GM13976 (cell line): ENCODE measurements at places on chromosomes 1 and 21.
A peak's percentile ranks its signal among the peaks of the same experiment; 100 is the strongest.

GRCh38 chr1:155182052-155182550, 8.5 kb downstream of the TRIM46 start:
- no peak for DNase-seq

DNA sequence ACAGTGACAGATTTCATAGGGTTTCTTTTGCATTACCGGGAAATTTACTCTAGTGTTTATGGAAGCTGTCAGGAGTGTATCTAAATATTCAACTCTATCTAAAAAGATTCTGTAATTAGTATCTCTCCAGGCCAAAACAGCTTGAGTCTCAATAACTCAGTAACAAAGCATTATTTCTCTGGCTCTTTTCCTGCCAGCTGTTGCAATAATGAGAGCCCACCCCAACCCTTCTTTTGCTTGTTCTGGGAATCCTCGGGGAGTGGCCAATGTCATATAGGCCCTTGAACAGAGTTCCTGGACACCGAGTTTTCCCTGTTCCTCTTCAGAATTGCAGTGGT, 120.1 kb upstream of the SGIP1 start:
- DNase-seq, result no peak

DNA sequence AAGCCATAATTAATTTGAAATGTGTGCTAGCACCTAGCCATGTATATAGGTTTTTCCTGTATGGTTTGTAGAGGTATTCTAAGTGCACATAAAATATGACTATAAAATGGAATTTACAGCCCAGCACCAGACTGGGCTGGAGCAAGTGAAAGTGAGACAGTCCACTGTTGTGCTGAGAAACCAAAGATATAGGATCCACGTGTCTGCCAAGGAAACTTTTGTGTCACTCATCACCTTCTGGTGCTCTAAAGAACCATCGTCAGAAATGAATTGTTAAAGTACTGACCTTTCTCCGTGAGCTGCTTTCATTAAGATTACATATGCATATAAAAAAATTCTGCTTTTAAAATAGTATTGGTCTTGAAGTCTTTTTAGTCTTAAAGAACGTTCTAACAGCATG, 141.0 kb upstream of the ZC3H11B start:
- DNase-seq, result no peak

DNA sequence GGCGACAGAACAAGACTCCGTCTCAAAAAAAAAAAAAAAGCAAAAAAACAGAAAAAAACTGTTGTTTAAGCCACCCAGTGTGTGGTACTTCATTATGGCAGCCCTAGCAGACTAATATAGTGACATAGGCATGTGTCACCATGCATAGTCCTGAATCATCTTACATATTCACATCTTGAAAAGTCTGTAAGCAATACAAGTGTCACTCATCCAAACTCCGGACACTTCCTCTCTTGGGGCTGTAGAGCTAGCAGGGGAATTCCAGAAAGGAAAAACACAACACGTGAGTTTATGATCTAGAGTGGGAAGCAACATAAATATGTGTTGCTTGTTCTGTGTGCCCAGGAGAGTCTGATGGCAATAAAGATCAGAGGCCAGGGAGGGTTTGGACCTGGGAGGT, 81.6 kb upstream of the KCNE2 start:
- DNase-seq, result no peak

- DNase-seq, result no peak
These were observed 12.6 kb downstream of the SH2D2A start for GRCh38 chr1:156804026-156804425.

DNA sequence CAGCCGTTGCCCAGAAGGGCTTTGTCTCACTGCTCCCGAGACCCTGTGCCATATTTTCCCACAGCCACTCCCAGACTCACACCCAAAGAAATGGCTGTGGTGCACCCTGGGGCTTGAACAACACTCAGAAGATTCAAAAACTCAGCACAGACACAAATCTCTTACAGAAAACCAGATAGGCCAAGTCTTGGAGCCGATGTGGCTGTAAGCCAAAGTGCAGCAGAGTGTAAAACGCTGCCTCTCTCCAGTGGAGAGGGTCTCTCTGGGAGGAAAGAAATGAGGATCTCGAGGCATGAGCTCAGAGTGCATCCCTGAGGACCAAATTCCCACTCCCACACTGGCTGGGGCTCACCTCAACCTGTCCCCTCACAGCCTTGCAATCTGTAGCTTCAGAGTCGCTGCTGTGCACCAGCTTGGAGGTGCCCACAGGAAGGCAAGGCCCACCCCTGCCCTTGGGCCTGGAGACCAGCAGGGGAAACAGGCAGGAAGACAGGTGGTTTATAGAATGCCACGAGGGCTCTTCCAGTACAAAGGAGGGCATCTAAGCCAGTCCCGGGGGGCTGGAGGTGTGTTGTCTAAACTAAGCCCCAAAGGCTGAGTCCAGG, 171.3 kb upstream of the AJAP1 start:
- DNase-seq, result no peak

DNA sequence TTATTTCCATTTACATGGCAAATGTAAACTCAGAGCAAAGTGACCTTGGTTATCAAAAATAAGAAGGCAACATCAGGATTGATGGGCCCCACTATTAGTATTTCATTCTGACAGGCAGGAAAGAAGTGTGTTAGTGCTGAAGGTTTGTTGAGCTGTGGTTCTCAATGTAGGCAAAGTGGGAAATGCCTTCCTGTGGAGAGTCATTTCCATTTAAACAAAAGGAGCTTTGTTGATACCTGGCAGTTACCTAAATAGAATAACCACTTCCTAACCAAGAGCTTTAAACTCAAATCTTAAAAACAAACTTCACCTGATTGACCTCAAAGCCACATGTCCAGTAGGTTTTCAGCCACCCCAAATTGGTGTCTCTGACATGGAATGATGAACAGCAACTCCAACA, 579.9 kb upstream of the BEND5 start:
- DNase-seq, result no peak

GRCh38 chr1:16073490-16074119, at the start of gene FAM131C:
Gene FAM131C (minus strand): TSS chr1:16073651. CDS start chr1:16073442, 209 bp downstream.
- peak; percentile 82 for DNase-seq

DNA sequence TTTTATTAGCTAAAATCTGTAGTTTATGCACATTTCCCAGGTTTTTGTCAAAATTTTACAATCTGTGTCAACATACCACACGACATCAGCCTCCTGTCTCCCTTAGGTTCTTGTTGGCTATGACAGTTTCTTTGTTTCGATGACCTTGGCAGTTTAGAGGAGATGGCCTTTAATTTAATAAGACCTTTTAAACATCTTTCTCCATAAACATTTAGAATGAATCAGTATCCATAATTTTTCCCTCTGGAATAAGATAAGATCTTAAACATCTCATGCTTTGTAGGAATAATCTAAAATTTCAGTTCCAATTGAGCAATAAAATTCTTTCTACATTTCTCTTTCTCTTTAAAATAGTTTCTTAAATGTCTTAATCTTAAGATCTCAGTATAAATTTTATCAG, 28.7 kb upstream of the DYRK1A start:
- no peak for DNase-seq

- DNase-seq, result no peak
These were observed 62.2 kb downstream of the OBSCN start for GRCh38 chr1:228270032-228270431.

GRCh38 chr21:19026911-19027310, 623.3 kb upstream of the TMPRSS15 start:
- DNase-seq, result no peak

DNA sequence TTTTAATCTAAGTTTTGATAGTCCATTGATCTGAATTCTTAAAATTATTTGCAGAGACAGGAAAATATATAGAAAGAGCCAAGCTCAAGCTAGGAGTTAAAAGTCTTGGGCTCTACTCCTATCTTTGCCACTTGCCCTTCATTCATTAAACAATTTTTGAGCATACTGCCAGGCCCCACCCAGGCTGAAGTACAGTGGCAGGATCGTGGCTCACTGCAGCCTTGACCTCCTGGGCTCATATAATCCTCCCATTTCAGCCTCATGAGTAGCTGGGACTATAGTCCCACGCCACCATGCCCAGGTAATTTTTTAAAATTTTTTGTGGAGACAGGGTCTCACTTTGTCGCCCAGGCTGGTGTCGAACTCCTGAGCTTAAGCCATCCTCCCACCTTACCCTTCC, 8.2 kb downstream of the TRMT13 start:
- DNase-seq, result no peak

DNA sequence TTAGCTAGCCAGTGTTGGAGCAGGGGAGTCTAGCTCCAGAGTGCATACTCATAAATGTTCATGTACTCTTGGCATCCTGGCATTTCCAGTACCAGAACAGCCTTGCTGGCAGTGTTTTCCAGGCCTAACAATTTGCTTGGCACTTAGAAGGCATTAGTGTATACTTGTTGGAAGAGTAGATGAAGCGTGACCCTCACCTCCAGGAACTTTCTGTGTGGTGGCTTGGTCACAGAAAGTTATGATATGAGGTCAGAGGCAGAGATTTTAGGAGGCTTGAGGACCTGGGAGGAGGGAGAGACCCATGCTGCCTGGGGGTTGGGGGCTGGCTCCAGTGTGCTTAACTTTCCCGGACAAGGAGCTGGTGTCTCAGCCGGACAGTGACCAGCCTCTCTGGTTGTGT, 52.7 kb upstream of the GCLM start:
- no peak for DNase-seq

DNA sequence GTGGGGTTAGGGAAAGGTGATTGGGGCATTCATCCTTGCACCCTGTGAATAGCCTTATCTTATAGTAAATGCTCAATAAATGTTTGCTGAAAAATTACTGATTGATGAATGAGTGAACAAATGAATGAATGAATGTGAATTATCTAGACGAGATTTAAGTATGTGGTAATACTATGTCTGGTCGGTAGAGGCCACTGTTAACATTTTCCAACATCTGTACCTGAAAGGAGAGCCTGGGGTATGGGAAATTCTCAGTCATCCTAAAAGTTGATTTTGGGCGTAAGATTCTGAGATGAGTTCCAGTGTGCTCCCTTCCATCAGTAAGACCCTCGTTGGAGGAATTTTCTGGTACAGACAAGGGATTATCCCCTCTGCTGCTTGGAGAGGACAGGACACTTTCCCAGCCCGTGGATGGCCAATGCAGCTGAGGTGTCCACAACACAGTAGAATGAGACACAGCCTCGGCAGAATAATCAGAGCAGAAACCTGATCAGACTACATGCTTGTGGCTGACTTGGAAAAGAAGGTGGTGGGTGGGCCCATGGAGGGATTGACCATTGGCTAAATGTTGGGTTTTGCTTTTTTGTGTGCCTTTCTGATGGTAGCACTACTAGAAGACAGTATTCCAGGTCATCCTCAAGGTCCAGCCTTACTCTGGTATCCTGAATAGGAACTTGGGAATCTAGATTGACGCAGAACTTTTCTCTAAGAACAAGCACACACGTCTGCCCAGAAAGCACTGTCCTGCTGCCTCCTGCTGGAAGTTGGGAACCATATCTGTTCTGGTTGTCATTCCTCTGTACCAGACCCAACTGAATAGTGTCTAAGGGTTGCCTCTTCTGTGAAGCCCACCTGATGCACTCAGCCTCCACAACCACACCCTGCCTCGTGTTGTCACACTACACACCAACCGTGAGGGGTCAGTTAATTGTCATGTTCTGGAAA, 262.0 kb downstream of the TNR start:
- no peak for DNase-seq

DNA sequence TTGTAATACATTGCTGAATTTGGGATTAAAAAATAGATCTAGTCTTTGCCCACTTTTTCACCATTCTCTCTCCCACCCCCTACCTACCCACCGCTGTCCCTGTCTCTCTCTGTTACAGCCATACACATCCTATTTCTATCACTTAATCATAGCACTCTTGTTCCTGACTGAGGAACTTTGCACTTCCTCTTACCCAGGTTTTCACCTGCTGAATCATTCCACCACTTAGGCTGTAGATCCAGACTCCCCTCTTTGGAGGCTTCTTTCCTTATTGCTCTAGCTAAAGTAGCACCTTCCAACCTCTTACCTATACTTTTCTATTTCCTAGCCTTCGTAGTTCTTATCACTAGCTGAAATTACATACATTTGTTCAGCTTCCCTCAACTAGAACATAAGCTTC, 59.6 kb downstream of the ATP6V1G3 start:
- DNase-seq, result no peak

DNA sequence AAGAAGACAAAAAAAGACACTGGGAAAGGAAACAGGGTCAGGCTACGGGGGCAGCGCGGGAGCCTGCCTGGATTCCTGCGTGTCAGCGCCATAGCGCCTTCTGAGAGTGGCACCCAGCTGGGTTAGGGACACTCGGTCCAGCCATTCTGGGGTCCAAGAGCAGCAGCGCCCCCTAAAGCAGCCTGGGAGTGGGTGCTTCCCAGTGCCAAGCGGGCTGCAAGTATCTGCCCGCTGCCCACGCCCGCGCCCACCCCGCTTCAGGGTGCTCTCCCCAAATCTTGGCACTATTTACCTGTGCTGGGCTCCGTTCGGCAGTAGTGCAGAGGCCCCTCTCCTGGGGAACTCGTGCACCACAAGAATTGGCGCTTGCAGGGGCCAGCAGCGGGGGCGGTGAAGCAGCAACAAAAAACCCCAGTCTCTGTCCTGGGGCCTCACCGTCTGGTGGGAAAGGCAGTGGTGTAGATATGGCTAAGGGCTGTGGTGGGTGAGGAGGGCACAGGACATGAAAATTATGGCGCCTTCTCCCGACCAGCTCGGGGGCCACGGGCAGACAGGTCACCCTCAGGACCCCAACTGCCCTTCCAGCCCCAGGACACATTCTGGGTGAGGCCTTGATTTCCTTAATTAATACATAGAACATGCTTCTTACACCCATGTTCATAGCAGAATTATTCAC, 24.1 kb upstream of the LBR start:
- peak; percentile 10 for DNase-seq

GRCh38 chr1:15965228-15965767, 10.6 kb downstream of the ZBTB17 start:
- no peak for DNase-seq

GRCh38 chr1:205537386-205538018, 33.0 kb downstream of the CDK18 start:
- no peak for DNase-seq

DNA sequence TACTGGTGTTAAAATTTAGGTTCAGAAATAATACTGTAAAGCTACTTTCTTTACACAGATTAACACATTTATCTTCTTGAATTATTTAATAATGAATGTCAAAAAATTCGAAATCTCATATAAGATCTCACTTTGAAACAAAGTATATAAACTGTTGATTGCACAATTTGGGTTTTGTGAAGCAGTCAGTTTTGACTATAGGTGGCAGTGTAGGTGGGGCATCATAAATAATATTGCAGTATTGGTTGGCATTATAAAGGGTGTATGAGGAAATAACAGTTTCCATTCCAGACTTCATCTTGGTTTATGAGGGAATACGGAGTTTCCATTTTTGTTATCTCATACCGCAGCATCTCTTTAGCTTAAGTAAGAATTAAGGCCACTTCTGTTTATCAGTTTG, 49.9 kb downstream of the SUCO start:
- no peak for DNase-seq

DNA sequence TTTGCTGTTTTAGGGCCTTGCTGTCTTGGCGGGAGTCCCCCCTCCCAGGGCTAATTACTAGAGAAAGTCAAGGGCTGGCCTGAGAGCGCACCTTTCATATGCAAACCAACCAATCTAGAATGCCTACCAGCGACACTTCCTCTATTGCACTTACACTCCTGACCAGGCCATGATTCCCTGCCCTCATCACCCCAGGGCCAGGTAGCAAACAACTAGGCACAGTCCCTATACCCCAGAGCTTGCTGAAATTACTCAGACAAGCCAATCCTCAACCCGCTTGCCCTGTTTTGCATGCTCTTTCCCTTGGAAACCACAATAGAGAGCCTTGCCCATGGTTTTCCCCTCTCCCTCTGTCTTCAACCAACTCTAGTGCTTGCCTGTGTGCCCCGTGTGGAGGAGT, 70.3 kb downstream of the URB2 start:
- DNase-seq, result no peak
